Keratinocyte (primary cell): ENCODE measurements at places on chromosomes 5 and 9.

GRCh38 chr5:161190778-161191177 lies 338.8 kb upstream of the ATP10B start:
- DNase-seq, result no peak

DNA sequence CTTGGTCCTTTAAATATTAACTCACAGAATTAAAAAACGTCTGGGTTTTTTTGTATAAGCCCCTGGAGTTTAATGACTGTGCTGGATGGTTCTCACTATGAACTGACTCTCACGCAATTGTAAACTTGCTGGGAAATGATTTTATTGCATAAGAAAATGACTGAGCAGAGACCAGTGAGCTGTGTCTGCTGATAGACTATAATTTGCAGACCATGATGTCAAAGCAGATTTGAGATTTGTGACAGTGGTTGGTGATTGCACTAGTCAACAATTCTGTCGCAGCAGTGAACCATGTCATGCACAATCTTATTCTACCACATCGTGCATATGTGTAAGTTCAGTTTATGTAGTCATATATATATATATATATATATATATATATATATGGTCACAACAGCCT lies 85.7 kb upstream of the C9orf72 start:
- no peak for DNase-seq

- no peak for DNase-seq
Observed at GRCh38 chr9:4277531-4277991, 22.3 kb downstream of the GLIS3 start.

DNA sequence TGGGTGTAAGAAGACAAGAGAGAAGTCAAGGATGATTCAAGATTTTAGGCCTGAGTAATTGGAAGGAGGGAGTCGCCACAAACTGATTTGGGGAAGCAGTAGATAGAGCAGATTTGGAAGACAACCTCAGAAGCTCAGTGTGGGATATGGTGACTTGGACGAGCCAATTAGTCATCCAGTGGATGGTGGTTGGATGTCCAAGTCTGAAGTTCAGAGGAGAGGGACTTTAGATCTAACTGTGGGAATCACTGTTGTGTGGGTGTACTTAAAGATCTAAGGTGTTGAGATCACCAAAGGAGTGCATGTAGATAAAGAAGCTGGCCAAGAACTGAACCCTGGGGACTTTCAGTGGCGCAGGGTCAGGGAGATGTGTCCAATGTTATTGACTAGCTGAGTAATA lies 2.2 kb downstream of the IDNK start:
- DNase-seq, result no peak

GRCh38 chr9:97900738-97901565 lies 21.3 kb downstream of the TRMO start:
- peak; percentile 19 for DNase-seq

DNA sequence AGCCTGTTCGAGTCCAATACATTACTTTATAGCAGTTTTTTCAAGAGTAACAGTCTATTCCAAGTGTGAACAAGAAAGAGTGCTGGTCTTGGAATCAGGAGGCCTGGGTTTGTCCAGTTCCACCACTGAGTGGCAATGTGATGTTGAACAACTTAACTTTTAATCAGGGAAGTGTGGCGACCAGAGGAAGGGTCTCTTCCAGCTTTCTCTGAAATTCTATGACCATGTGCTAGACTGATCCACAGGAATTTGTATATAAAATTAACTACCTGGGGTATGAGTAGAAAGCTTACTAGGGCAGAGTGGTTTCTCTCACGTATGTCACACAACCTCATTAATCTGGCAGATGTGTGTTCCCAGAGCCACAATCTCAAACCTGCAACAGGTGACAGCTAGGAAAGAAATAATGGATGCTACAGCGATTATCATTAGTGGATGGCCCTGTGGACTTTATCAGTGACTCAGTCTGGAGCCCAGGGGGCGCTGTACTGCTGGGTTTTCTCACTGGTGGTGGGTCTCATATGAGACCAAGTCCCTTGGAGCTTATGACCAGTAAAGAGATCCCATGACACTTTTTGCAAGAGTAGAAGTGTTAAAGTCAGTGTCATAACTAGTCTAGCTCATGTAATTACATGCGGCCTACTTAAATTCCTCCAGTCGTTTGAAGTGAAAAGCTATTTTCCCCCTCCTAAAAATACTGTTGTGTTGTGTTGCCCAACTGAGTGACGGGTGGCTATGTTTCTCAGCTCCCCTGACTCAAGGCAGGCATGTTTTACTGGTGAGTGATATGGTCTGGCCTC lies 116.5 kb downstream of the GDNF start:
- DNase-seq, result no peak

DNA sequence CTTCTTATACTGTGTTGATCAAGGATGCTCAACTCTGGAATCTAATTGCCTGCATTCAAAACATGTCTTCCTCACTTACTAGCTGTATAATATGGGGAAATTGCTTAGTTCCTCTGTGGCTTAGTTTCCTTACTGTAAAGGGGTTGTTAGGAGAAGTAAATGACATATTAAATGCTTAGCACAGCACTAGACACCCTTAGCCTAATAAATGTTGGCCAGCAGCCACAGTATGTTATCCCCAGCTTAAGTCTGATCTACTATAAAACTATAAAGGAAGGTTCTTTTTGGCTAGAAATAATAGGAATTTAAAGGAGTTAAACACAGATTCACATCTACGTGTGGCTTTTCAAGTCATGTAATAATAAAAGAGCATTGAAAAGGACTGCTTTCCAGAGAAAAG lies 232.4 kb downstream of the PCSK1 start:
- DNase-seq, result no peak

GRCh38 chr9:92467511-92467910 lies 14.8 kb downstream of the ASPN start:
- DNase-seq, result no peak

DNA sequence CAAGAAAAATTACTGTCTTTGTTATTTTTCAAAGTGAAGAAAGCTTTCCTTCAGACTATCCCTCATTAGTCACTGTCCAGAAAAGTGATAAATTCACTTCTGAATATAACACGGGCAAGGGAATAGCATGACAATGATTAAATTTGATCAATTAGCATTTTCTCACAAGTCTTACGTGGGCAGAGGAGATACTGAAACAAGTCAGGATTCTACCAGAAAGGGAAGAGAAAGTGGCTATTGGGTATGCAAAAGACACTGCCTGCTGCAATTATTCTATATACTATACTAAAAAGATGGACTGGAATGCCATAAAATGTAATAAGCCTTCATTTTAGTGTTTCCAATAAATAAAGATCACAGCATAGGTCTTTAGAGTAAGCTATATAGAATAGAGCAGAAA lies 7.4 kb downstream of the COX7C start:
- DNase-seq, result no peak

DNA sequence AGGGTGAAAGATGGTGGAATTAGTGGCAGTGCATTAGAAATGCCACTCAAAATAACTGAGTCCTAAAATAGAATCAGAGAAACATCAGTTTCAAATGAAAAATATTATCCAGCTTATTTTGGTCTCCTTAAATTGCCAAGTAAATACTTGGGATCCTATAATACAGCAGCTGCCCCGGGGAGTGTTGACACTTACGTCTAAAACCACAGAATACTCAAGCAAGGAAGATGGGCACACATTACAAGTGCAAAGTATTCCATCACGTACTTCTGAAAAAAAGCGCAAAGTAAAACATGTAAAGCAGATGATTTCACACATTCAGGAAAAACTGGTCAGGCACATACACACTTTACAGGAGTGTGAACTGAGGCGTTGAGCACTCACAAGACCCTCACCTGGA lies 2.4 kb upstream of the ARHGEF37 start:
- DNase-seq, result no peak

DNA sequence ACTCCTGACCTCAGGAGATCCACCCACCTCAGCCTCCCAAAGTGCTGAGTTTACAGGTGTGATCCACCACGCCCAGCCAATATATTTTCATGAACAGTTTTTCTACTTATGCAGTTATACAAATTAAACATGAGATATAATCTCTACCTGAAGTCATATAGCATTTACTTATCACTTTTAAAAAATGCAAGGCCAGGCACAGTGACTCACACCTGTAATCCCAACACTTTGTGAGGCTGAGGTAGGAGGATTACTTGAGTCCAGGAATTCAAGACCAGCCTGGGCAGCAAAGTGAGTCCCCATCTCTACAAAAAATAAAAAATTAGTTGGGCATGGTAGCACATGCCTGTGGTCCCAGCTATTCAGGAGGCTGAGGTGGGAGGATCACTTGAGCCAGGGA lies 164.7 kb upstream of the LHFPL2 start:
- DNase-seq, result no peak
